ENCODE measurements at places on chromosomes 13 and 19.

DNA sequence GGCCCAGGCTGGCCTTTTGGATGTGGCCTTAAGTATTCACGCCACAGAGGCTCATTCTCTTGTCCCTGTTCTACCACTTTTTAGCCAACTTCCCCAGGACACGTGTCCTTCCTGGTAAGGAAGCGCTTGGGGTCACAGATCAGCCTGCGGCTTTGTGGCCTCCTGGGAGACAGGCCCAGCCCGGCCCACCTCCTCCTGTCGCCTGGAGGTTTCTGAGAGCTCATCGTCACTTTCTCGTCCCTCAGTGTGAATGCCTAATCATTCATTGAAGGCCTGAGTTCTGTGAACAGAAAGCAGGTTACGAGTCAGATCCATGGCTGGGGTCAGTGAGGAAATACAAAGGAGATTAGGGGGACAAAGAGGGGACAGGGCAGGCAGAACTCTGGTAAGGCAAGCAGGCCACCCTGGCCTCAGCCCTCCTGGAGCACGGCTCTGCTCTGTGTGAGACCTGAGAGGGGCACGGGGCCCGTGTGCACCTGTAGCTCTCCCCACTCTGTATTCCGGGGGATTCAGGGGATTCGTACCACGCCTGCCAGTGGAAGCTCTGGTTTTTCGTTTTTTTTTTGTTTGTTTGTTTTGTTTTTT lies 38.6 kb upstream of the TSHZ3 start:
- DNase-seq, result no peak

DNA sequence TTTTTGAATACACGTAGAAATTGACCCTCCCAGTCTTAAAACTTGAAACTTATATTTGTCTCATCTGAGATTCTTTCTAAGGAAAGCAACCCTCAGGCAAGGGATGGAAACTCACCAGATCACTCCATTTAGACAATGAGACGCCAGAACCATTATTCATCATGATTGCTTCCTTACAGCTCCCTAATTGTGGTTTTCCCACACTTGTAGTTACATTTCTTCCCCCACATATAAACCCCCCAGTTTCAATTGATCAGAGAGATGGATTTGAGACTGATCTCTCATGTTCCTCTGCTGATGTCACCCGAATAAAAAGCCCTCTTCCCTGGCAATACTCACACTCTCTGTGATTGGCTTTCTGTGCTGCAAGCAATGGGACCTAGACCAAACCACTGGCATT lies 197.9 kb upstream of the STARD13 start:
- DNase-seq, result peak; percentile 24

DNA sequence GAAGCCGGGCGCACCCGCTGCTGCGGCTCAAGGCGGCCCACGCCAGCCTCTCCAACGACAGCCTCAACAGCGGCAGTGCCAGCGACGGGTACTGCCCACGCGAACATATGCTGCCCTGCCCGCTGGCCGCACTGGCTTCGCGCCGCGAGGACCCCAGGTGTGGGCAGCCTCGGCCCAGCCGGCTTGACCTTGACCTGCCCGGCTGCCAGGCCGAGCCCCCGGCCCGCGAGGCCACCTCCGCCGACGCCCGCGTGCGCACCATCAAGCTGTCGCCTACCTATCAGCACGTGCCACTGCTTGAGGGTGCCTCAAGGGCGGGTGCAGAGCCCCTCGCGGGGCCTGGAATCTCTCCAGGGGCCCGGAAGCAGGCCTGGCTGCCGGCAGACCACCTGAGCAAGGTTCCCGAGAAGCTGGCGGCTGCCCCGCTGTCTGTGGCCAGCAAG lies 13.0 kb downstream of the C19orf25 start:
- DNase-seq, result no peak

DNA sequence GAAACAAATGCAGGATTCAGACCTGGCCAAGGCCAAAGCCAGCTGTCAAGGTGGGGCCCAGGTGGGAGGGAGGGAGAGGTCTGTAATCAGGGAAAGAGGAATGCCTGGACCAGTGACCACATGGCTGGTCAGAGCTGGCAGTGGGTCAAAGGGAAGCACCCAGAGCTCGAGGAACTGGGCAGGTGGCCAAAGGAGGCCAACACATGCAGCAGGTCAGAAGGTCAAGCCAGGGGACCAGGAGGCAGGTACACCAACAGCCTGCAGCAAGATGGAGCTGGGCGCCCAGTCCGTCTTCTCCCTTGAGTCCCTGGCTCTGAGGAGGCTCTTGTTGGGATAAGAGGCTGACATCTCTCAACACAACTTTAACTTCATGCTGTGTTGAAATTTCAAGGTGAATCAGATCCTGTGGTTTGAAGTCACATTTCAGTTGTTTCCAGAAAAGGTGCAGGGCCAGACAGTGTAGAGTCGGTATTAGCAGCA lies 17.1 kb downstream of the GPATCH1 start:
- DNase-seq, result no peak

- no peak for DNase-seq
Measured at GRCh38 chr13:112953591-112954487, 15.2 kb upstream of the MCF2L start.

DNA sequence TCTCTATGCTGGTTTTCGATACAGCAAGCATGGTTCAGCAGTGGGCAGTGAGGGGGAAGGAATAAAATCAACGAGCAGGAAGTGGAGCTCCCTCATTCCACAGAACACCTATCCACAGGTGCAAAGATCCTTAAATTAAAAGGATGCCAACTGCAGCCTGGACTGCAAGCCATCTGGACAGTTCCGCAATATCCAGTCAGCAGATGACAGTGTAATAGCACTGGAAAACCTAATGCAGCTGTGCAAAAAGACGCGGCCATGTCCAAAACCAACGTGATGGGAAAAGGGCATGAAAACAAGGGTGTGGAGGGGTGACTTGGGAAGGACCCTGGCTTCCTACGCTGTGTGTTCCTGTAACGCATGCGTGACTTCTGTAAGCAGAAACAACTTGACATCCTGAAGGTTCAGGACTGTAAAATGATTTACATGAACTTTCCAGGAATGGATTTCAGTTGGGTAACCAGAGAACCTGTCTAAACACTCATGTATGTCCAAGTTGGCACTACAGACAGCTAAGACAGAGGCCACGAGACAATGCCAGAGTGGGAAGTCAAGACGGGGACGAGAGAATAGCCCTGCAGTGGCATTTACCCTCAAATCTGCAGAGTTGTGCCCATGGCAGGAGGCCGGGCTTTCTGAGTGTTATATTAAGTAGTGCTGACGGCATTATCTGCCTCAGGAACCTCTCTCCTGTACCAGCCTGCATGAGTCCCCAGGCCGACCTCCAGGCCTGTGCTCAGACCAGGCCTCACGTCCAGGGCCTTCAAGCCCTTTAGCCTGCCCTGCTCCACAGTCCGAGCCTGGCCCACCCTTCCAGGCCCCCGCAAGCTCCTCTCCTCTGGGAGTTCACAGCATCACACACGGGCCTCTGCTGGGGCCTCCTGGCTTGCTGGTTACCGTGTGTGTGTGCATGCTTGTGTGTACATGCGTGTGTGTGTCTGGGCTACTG lies 26.5 kb downstream of the CAPS start:
- no peak for DNase-seq

DNA sequence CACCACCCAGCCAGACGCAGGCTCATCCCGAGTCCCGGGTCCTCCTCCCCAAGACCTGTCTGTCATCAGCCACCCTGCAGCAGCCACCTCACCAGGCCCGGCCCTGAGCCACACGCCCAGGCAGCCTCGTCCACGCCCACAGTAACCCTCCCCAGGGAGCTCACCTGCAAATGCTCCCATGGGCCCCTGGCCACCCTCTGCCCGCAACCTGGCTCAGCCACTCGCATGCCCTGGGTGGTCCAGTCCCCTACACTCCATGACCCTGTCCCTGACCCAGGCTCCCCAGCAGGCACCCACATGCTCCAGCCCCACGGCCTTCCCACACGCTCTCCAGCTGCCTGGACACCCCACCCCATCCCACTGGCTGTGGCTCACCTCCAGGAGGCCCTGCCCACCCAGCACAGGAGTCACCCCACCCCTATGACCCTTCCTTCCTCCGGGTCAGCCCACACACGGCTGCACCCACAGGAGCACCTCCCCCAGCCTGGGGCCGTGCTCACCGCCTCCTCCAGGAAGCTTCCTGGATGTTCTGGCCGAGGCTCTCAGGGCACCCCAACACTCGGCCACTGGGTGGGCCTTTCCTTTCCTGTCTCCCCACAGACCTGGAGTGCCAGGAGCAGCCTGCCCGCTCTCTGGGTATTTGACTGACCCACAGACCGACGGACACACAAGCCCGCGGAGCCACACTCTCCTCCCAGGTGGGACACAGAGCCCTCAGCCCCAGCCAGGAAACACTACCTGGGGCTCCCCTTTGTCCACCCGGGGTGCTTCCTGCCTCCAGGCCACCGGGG lies 3.6 kb downstream of the TMEM259 start:
- no peak for DNase-seq

- no peak for DNase-seq
Measured at GRCh38 chr19:1847684-1848398, 442 bp downstream of the REXO1 start.

All from GM04504 (cell line).